ENCODE measurements at places on chromosomes 3 and 15.
A peak's percentile ranks its signal among the peaks of the same experiment; 100 is the strongest.

DNA sequence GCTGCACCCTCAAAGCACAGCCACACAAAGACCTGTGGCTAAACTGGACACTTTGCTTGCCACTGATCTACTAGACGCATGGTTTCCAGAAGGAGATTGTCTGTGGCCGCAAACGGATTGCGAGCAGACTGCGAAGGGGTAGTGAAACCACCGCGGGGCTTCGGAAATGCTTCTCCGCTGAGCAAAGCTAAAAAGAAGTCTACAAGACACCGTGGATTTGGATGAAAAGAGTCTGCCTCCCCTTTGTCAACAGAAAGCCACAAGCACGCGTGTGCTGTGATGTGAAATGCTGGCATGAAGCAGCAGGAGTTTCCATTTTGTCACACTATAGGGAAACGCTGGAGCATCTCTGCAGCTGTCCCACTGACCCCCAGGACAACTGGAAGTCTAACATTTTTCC is 63.0 kb downstream of the TMEM44 start:
- no peak for DNase-seq

DNA sequence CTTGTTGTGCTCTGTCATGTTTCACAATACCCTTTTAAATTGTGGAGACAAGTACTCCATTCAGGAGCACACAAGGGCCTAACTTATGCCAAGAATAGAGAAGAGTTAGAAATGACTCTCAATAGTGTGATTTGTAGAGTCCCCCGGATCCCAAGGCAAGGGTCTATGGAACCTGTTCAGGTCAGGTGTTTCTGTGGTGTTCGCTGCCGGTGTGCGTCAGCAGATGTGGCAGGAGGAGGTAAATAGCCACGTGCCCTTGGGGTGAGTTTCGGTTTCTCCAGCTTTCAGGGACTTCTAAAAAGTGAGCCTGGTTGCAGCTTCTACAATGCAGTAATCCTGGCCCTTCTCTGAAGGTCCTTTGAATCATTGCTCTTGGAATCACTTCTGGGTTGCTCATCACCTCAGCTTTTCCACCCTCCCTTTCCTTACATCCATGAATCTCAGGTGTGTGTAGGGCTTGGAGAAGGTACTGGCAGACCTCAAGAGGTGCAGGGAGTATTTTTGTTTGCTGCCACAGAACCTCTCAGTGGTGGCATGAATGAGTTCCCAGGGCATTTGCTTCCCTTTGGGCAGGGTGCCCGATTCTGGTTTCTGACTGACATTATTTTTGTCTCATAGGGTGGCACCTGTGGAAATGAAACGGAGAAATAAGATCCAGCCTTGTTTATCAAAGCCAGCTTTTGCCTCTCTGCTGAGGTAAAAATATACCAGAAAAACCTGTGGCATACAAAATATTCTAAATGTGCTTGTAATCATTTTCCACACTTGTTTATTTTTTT is 7.3 kb downstream of the ST3GAL6 start:
- peak; percentile 37 for DNase-seq

- no peak for DNase-seq
Observed at GRCh38 chr3:11626084-11626463, 17.6 kb downstream of the VGLL4 start.

DNA sequence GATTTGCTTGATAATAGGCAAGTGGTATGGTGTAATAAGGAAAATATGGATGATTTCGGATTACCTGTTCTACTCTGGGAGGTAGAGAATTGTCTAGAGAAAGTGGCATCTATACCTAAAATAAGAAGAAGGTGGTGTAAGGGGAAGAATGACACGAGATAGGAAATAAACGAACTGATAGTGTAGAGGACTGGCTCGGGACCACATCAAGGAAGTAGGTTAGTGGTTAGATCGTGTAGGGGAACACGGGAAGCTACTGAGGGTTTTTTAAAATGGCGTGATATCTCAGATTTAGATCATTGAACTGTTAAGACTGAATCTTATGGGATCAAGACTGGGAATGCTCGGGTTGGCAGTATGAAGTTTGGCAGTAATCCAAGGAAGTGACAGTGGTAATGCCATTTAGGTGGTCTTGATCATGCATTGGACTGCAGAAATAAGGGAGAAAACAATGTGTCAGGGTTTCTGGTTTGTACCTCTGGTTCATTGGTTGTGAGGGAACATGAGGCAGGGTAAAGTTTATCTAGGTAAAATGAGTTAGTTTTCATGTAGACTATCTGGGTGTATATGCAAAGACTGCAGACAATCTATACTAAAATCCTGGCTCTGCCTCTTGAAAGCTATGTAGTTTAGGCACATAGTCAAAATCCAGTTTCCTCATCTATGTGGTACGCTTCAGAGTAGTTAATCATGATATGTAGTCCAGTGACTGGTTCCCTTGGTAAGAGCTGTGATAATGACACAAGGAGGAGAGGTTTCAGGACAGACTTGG is 7.4 kb downstream of the RPL14 start:
- no peak for DNase-seq

DNA sequence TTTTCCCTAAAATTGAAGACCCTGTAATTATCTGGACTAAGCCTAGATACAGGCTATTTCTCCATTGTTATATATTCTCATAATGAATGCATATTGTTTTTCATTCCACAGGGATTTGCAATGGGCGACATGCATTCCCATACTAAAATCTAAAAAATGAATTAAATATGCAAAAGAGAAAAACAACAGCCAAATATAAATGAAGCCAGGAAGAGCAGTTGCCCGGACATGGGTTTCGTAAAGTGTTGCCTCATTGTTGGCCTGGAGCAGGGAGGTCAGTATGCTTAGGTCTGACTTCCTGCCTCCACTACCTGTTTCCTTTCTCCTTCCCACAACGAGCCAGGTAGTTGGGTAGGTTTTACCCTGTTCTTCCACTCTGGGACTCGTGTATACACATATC is 27.1 kb upstream of the SLCO3A1 start:
- no peak for DNase-seq

- no peak for DNase-seq
Observed at GRCh38 chr3:12983319-12983718, 89.9 kb downstream of the IQSEC1 start.
